ENCODE measurements at places on chromosomes 5 and 9.

DNA sequence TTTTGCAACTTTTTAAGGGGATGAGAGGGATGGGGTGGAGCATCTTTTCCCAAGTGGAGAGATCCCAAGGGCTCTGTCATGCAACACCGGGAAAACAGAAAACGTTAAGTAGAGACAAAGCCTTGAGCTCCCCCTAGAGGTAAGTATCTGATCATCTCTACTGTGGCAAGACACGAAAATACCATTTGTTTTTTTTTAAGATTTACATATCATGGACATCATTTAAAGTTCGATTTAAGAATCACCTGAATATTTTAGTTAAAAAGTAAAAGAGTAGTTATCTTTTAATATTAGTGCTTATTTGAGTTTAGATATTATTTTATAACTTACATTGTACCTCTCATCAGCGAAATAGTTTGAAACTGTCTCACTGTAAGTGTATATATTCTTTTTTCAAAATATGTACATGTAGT lies 200.4 kb downstream of the LRRC70 start:
- H3K27me3 ChIP-seq: peaks cover 5% of the 10 kb centered on the region
- H3K27ac ChIP-seq: no peak overlapping the region
- no peaks in the 10 kb centered on the region for H3K36me3 ChIP-seq
- no peak for DNase-seq
- peaks cover 5% of the 10 kb centered on the region for H3K4me1 ChIP-seq

- peaks cover 57% of the 10 kb centered on the region for H3K36me3 ChIP-seq
- no peak for DNase-seq
- H3K27ac ChIP-seq: no peak overlapping the region
- H3K4me1 ChIP-seq: peaks cover 54% of the 10 kb centered on the region
Measured at GRCh38 chr5:143399616-143400540, 3.6 kb downstream of the NR3C1 start.

- H3K4me1 ChIP-seq: no peaks in the 10 kb centered on the region
- H3K27me3 ChIP-seq: peaks cover 4% of the 10 kb centered on the region
- no peak overlapping the region for H3K4me3 ChIP-seq
- no peak for DNase-seq
Measured at GRCh38 chr5:67409126-67409777, 212.7 kb upstream of the CD180 start.

DNA sequence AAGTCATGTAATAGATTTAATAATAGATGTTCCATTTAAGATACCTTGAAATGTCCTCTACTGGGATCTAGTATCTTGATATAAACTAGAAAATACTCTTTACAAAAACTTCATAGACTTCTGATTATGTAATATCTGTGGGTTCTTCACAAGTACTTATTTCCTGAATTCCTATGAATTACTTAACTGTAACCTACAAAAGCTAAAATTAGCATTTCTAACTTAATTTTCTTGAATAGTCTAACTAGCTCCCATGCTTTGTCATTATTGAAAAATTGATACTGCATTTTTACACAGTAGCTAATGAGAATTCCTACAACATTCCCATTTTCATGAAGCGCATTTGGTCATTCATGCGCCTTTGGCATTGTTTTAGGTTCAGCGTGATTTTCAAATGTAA lies 1828.2 kb downstream of the MAT2B start:
- H3K4me1 ChIP-seq: no peaks in the 10 kb centered on the region
- H3K4me3 ChIP-seq: no peak overlapping the region
- DNase-seq: no peak
- H3K27me3 ChIP-seq: no peaks in the 10 kb centered on the region
- H3K36me3 ChIP-seq: no peaks in the 10 kb centered on the region

- no peaks in the 10 kb centered on the region for H3K4me1 ChIP-seq
- H3K27ac ChIP-seq: no peak overlapping the region
- DNase-seq: no peak
- H3K36me3 ChIP-seq: no peaks in the 10 kb centered on the region
Measured at GRCh38 chr5:158292981-158293380, 434.0 kb upstream of the CLINT1 start.

GRCh38 chr5:172199446-172199845 lies 5.5 kb downstream of the EFCAB9 start:
- H3K36me3 ChIP-seq: no peaks in the 10 kb centered on the region
- H3K27ac ChIP-seq: no peak overlapping the region
- DNase-seq: no peak
- H3K4me1 ChIP-seq: peaks cover 2% of the 10 kb centered on the region

- H3K36me3 ChIP-seq: no peaks in the 10 kb centered on the region
- H3K27me3 ChIP-seq: peaks cover 10% of the 10 kb centered on the region
Measured at GRCh38 chr5:87185838-87186237, 81.8 kb upstream of the RASA1 start.

DNA sequence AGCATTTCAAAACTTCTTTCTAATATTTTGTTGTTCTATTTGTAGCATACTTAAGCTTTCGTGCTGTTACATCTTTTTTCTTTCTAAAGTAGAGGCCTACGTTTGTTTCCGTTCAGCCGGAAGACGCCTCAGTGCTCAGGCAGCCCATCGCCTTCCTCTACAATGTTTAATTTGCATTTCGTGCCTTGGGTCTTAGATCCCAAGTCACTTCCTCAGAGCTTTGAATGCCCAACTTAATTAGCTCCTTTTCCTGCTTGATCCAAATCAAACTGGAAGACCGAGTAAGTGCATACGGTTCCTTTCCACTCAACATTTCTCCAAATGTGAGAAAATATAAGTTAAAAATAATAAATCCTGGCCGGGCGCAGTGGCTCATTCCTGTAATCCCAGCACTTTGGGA lies 43.2 kb downstream of the MRPL36 start:
- no peak for DNase-seq
- no peaks in the 10 kb centered on the region for H3K4me1 ChIP-seq
- H3K27me3 ChIP-seq: peaks cover 1% of the 10 kb centered on the region
- no peaks in the 10 kb centered on the region for H3K36me3 ChIP-seq
- no peak overlapping the region for H3K27ac ChIP-seq

DNA sequence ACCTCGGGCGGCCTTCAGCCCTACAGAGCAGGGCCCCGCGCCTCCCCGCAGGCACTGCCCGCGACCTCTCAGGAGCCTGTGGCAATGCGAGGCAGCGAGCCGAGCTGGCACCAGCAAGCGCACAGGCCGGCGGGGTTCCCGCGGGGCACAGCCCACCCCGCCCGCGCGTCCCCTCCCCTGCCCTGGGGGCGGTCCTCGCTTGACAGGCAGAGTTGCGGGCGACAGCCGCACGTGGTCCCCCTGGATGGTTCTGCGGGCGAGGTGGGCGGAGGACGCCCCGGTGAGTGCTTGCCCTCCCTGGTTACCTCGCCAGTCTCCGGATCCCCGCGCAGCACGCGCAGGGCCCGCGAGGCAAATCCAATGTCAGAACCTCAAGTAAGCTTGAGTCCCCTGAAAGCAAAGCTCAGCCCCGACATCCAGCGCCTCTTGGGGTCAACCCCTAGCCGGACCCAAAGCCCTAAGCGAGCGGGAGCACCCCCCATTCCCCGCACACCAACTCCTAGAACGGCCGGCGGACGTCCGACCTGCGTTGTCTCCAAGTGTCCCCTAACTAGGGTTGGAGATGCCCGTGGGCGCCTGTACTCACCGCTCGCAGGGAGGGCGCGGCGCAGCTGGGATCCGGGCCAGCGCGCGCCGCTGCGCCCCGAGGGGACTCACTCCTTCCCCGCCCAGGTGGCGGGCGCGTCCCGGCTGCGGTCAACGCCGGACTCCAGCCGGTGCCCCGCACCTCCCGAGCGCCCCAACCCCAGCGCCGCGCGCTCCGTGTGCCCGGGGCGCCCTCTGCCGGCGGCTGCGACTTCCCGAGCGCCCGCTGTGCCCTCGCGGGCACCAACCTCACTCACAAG lies at the start of gene DRD1:
Gene DRD1, minus strand, starts transcription at position 123 of the 845 bp plus-strand sequence. CDS start 1,083 bp downstream, outside the sequence.
- DNase-seq: peak; percentile 22
- H3K4me1 ChIP-seq: peaks cover 1% of the 10 kb centered on the region
- H3K36me3 ChIP-seq: no peaks in the 10 kb centered on the region
- peak within 1 kb of the TSS; percentile 43 for H3K4me3 ChIP-seq

- no peak overlapping the region for H3K4me3 ChIP-seq
- no peaks in the 10 kb centered on the region for H3K4me1 ChIP-seq
- H3K36me3 ChIP-seq: no peaks in the 10 kb centered on the region
- no peak for DNase-seq
Measured at GRCh38 chr9:78989031-78989658, 582.6 kb upstream of the TLE4 start.

DNA sequence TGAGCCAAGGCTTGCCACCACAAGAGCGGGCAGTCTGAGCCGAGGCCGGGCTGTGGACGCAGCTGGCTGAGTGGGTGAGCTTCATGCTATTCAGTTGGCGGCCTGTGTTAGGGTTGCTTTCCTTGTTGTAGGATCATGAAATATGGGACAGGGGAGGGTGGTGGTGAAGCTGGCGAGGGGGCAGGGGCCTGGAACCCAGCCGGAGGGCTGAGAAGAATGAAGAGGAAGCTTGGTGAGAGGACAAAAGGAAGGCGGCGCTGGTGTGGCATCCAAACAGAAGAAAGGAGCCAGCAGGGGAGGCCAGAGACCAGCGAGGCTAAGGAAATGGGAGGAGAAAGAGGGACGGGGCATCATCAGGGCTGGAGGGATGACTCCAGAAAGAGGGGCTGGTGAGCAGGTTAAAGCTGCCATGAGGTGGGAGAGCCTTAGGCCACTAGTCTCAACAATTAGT lies 18.3 kb downstream of the RALGPS1 start:
- H3K4me1 ChIP-seq: no peaks in the 10 kb centered on the region
- no peak for DNase-seq
- H3K27ac ChIP-seq: no peak overlapping the region
- no peak overlapping the region for H3K4me3 ChIP-seq
- H3K27me3 ChIP-seq: peaks cover 28% of the 10 kb centered on the region

DNA sequence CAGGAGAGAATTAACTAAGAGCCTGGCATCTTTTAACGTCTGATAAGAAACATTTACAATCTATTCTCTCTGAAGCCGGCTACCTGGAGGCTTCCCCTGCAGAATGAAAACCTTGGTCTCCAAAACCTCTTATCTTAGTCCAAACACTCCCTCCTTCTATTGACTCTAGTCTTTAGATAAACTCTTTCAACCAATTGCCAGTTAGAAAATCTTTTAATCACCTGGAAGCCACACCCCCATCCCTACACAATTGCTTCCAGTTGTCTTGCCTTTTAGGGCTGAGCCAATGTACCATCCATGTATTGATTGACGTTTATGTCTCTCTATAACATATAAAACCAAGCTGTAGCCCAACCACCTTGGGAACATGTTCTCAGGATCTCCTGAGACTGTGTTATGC lies 1343.1 kb upstream of the C9orf72 start:
- DNase-seq: no peak
- no peaks in the 10 kb centered on the region for H3K36me3 ChIP-seq
- no peaks in the 10 kb centered on the region for H3K4me1 ChIP-seq
- no peak overlapping the region for H3K4me3 ChIP-seq

DNA sequence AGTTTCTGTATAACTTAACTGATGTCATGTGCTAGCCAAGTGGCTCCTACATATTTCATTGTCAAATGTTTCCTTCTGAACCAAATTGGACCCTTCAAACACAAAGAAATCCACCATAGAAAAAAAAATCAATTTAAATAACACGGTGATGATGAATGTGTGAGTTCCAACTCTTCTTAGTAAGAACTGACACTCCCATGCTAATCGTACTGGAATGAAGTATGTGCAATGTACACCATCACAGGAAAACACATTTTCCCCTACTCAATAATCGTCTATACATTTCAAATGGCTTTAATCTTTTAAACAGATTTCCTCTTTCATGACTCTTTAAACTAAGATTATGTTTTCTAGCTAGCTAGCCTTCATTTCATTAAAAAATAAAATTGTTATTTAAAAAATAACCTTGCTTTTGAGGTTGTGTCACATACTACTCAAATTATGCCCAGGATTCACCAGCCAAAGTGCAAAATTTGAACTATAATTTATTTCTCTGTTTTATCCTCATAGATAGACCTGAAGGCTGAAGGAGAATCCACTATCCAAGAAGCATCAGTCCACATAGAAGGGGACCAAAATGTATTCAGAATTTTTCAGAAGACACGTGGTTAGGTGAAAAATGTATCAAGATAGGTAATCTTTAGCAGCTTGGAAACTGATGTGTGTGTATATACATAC lies 131.0 kb upstream of the ITGA1 start:
- peaks cover 29% of the 10 kb centered on the region for H3K27me3 ChIP-seq
- H3K4me1 ChIP-seq: no peaks in the 10 kb centered on the region
- H3K36me3 ChIP-seq: no peaks in the 10 kb centered on the region

GRCh38 chr5:140043508-140043872 lies 391 bp upstream of the NRG2 start:
- H3K4me3 ChIP-seq: peak overlapping the region; percentile 20
- no peaks in the 10 kb centered on the region for H3K36me3 ChIP-seq
- no peak overlapping the region for H3K27ac ChIP-seq
- no peak for DNase-seq
- peaks cover 5% of the 10 kb centered on the region for H3K4me1 ChIP-seq

- H3K4me3 ChIP-seq: no peak overlapping the region
- no peaks in the 10 kb centered on the region for H3K4me1 ChIP-seq
- H3K27me3 ChIP-seq: no peaks in the 10 kb centered on the region
- no peaks in the 10 kb centered on the region for H3K36me3 ChIP-seq
Measured at GRCh38 chr5:171589461-171589860, 170.0 kb downstream of the FGF18 start.

DNA sequence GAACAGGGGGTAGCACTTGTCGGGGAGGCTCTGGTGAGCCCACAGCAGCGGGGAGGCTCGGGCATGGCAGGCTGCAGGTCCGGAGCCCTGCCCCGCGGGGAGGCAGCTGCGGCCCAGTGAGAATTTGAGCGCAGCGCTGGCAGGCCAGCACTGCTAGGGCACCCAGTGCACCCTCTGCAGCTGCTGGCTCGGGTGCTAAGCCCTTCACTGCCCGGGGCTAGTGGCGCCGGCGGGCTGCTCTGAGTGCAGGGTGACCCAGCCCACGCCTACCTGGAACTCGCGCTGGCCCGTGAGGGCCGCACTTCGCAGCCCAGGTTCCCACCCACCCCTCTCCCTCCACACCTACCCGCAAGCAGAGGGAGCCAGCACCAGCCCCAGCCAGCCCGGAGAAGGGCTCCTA lies 151.0 kb downstream of the NXNL2 start:
- H3K4me1 ChIP-seq: no peaks in the 10 kb centered on the region
- H3K36me3 ChIP-seq: no peaks in the 10 kb centered on the region
- H3K27me3 ChIP-seq: peaks cover 2% of the 10 kb centered on the region
- H3K27ac ChIP-seq: no peak overlapping the region
- no peak overlapping the region for H3K4me3 ChIP-seq

GRCh38 chr5:178273665-178274541 lies 41.3 kb upstream of the PHYKPL start:
- H3K27me3 ChIP-seq: peaks cover 2% of the 10 kb centered on the region
- H3K27ac ChIP-seq: no peak overlapping the region
- H3K4me3 ChIP-seq: no peak overlapping the region
- no peak for DNase-seq
- no peaks in the 10 kb centered on the region for H3K36me3 ChIP-seq

Measured in activated T-helper 2 cell treated with anti-CD3 and anti-CD28 coated beads, Interferon-gamma antibody, Interleukin-2, Interleukin-4, amounts not matched to agents 10 μg/mL and 5 μg/mL and 100 μg/mL, durations not matched to agents 14 hours and 24 hours and 36 hours (primary cell).